ENCODE measurements at places on chromosomes 5 and 9.

DNA sequence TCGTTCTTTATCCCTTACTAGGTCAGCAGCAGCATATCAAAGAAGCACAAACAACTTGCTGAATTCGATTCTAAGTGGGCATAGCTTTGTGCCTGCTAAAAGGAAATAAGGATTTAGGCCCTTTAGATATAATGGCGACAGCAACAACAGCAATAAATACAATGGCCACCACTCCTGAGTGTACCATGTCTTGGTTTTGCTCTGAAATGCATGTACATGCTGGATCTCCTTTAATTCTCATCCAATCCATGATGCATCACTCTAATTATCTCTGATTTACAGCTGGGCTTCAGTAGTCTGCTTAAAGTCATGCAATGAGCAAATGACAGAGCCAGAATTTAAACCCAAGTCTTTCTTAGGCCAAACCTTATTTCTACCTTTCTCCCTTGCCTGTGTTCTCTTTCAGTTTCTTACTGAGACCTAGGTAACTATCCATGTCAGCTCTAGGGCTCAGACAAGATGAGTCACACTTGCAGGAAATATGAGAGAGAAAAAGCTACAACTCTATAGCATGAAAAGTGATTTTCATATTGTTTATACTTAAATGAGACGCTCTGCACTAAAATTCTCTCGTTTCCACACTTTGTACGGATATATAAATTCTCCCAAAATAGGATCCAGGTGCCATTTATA lies 111.8 kb downstream of the HMHB1 start:
- DNase-seq = no peak

DNA sequence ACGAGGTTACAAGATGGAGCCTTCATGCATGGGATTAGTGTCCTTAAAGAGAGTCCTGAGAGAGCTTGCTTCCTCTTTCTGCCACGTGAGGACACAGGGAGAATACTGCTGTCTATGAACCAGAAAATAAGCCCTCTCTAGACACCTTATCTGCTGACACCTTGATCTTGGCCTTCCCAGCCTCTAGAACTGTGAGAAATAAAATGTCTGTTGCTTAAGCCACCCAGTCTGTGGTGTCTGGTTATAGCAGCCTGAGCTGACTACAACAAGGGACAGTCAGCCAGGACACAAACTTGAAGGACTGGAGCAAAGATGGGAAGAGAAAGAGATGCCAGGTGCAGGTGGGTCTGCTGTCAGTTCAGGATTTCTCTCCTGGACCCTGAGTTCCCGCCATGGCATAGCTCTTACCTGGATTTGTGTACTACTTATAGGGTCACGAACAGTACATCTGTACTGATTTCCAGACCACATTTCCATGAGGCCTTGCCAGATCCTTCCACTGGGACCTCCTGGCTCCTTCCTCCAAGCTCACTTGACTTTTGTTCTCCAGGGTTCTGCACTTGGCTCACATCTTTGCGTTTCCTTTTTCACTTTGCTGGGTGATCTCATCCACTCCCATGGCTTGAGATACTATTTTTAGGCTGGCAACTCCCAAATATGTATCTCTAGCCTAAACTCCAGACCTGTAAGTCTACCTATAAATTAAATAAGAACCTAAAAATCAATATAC lies 44.9 kb upstream of the LIFR start:
- DNase-seq = no peak

- DNase-seq = no peak
Observed at GRCh38 chr5:134494780-134495179, 30.7 kb upstream of the JADE2 start.

DNA sequence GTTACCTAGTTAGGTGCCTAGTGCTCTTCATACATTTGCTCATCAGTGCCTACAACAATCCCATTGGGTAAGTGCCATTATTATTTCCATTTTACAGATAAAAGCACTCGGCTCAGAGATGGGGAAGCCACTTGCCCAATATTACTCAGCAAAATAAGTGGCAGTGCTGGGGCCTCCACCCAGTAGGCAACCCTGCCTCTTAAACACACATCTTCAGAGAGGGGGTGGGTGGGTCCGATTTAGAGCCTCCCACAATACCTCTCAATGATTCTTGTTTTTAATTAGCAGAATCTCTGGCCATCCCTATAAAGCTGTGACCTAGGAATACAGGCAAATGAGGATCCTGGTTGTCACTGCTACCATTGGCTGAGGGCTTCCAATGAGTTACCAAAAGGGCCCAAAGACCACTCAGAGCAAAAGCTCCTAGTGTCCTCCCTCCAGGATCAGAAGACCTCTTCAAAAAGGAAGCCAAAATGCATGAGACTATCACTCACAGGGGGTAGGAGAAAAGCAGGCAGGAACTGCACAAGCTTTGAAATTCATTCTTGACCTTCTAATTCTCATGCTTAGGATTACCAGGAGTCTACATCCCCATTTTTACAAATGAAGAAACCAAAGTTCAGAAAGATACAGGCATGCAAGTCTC lies 36.1 kb upstream of the UBE2D2 start:
- no peak for DNase-seq

- DNase-seq = no peak
Observed at GRCh38 chr5:94595281-94595840, 23.0 kb downstream of the KIAA0825 start.

- DNase-seq = no peak
Observed at GRCh38 chr9:135294836-135295235, 184.7 kb upstream of the PPP1R26 start.
